Central memory CD4-positive, alpha-beta T cell (primary cell): ENCODE measurements at places on chromosomes 5 and 9.

DNA sequence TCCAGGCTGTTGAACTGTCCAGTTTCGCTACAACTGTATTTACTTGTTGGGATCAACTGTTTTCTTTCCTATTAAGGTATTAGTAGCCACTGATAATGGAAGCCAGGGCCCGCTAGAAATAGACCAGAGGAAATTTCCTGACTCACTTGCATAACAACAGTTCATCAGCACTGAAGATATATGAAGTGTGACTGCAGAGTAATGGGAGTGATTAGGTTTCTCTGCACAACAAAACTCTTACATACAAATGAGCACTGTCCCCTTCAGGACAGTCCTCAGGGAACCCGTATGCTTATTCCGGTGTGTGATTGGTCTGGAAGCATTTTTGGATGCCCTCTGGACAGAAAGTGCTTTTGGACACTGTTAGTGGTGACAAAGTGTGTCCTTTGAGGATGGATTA is 55.3 kb downstream of the LIX1 start:
- no peak for DNase-seq

GRCh38 chr5:164746723-164747122 is 1241.3 kb downstream of the MAT2B start:
- no peak for DNase-seq

GRCh38 chr5:101429241-101429640 is 526.2 kb upstream of the ST8SIA4 start:
- DNase-seq = no peak

DNA sequence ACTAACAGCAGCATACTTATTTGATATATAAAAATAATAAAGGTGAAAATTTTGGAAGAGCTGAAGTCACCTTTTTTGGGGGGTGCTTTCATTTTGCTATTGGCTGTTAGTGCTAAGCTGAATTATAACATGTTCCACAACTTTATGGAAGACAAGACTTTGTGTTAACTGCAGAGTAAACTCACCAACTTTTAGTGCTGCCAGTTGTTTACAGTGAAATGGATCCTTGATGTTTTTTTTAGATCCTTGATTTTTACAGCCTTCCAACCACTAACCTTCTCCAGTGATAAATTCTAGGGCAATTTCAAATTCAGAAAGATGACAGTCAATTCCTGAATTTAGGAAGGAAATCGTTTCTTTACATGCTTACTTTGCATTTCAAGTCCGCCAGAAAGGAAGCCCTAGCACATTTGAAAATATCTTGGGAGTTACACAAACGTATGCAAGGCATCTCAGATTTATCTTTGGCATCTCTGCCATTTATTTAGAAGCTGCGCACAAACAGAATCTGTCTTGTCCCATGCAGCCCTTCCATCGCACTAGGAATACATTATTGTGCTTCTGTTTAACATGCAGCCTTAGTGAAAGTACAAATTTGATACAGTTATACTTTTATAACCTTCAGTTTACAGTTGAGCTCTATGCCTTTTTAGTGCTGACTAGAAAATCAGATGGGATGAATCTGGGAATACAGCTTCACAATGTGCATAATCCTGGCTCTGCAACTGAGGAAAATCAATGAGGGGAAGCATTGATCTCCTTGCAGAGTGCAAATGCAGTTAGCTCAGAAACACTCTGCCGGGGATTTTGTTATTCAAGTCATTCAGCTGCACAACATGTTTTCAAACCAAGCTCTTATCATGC is 142.4 kb upstream of the ZNF608 start:
- DNase-seq = no peak

- no peak for DNase-seq
These were observed 1.1 kb downstream of the PPIC start for GRCh38 chr5:123035360-123035917.

- DNase-seq = no peak
These were observed 363 bp upstream of the MAMDC2 start for GRCh38 chr9:70043285-70043684.

DNA sequence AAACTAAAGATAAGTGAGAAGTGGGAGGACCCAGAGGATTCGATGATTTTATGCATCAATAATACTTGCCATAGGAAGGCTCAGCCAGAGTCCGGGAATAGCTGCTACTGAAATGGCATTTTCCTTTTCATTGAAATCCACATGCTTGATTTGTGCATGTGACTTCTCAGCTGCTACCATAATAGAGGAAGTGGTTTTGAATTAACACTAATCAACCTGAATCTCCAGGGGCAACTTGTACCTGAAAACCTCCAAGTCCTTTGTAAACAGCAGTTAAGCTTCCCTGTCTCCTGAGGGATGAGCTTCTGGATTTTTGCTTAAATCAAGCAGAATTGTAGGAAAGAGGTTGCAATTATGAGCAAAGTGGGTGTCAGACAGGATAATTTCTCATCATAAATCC is 124.9 kb downstream of the PPP2R2B start:
- peak; percentile 10 for DNase-seq

DNA sequence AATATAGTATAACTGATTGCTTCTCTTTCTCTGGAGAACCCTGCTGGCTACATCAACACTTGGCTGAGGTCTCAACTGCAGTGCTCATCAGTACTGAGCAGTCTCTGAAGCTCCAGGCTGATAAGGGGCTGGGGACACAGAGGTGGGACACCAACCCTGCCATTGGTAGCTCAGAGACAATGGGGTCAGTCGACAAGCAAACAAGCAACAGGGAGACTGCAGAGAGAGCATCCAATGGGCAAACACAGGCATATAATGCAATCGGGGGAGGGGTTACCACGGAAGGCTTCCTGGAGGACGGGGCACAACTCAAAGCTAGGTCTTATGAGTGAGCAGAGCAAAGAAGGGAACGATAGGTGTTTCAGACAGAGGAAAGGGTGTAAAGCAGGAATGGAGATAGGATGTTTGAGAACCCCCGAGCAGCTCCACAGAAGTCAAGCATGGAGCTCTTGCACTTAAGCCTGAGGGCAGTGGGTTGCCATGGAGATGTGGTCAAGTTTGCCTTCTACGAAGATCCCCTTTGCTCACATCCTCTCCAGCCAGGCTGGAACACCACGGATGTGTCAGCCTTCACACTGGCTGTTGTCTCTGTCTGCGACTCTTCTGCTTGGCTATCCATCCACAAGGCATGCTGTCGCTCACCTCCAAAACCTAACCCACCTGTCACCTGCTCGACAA is 21.5 kb upstream of the AKNA start:
- DNase-seq = no peak

DNA sequence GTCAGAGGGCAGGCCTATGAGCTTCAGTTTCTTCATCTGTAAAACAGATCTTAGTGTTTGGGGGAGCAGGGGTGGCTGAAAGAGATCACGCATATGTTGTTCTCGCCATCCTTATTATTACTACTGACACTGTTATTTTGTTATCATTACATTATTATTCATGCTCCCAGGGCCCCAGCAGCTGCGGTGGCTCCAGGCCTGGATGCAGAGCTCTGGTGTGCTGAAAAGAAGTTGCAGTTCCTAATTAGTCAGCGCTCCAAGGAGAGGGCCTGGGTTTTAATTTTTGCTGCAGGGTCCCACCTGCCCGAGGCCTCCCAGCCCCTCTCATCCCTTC is 19.5 kb downstream of the CXXC5 start:
- no peak for DNase-seq

DNA sequence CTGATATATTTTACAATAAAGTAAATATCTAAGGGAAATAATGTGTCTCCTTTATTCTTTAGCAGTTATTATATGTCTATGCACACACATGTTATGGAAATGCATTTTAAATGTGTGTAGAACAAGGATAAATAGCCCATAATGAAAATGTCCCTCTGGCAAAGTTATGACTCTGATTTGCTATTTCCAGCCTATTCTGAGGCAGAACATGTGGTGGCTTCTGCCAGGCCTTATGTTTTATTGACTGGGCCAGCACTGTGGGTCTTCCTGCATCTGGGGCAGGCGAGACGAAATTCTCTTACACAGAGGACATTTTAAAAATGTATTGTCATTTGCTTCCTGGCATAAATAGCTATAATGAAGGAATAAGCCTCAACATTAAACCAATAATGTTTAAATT is 52.8 kb downstream of the S1PR3 start:
- no peak for DNase-seq

GRCh38 chr9:95137587-95138145 is 179.8 kb downstream of the FANCC start:
- no peak for DNase-seq

GRCh38 chr9:4389003-4389402 is 89.1 kb upstream of the GLIS3 start:
- DNase-seq = no peak

DNA sequence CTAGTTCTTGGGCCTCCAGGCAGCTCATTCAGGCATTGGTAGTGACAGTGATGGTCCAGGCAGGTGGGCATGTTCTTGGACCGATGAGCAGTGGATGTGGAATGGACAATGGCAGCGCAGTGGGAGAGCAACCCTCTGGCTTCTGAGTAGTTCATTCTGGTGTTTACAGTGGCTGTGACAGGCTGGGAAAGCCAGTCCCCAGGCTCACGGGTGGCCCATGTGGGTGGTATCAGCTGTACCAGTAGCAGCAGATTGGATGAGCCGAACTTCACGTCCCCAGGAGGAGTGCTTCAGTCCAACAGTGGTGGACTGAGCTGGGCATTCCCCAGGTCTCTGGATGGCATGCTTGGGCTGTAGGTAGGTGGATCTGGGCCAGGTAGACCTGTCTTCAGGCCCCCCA is 515.6 kb upstream of the ACO1 start:
- no peak for DNase-seq

- DNase-seq = no peak
These were observed 111.1 kb downstream of the ARRDC3 start for GRCh38 chr5:91271999-91272398.
